ENCODE measurements at places on chromosomes 11 and 22. TPM values are rescaled to one million over a fixed set of nuclear protein-coding genes. Genes with fewer than 3 reads are reported as not detected.

- DNase-seq, result no peak
- no peaks in the 10 kb centered on the region for H3K4me1 ChIP-seq
These were observed 35.4 kb downstream of the PAK1 start for GRCh38 chr11:77438487-77438886.

GRCh38 chr11:131770801-131771200 lies 400.4 kb downstream of the NTM start:
- H3K4me3 ChIP-seq, result no peak overlapping the region
- H3K4me1 ChIP-seq, result peaks cover 9% of the 10 kb centered on the region
- DNase-seq, result no peak
- no peaks in the 10 kb centered on the region for H3K36me3 ChIP-seq
- H3K27me3 ChIP-seq, result no peaks in the 10 kb centered on the region

DNA sequence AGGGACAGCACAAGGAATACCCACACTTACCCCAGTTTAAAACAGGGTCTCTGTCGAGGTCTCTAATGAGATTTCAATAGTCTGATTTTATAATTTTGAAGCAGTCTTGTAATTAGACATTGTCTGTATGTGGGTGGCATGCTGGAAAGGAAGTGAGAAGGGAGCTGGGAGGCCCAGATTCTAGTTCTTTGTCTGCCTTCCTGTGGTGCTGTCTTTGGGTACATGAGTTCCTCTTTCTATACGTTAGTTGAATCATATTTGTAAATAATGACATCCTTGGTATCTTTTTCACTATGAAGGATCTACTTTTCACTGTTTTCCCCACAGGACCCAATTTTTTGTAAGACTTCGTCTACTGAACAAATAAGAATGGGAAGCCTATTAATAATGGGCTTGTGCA lies 42.0 kb upstream of the TENM4 start:
- H3K27ac ChIP-seq, result no peak overlapping the region
- H3K36me3 ChIP-seq, result no peaks in the 10 kb centered on the region
- no peak overlapping the region for H3K4me3 ChIP-seq
- no peak for DNase-seq
- H3K4me1 ChIP-seq, result peaks cover 12% of the 10 kb centered on the region

DNA sequence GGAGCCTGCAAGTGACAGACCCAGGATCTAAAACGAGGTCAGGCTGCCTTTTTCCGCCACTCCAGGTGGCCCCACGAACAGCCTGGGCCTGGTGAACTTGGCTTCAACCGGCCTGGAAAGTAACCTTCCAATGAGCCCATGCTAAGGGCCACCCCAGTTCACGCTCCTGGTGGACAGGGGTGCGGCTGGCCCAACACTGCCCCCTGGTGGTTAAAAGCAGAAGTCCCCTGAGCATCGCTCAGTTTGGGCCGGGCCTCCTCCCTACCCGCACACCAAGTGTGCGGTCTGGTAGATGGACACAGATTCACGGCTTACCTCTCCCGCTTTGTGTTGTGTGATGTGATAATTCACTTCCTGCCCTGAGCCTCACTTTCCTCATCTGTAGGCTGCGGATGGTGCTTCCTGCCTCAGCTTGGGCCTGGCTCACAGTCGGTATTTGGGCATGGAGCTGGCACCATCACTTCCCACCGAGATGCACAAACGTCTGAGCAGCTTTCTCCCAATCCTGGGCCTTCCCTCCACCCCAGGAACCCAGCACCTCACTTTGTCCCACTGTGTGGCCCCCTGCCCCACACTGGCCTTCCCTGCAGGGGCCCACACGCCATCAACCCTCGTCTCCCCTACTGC lies 13.7 kb upstream of the SEC14L3 start:
- no peak overlapping the region for H3K27ac ChIP-seq
- no peak overlapping the region for H3K4me3 ChIP-seq
- H3K4me1 ChIP-seq, result no peaks in the 10 kb centered on the region

GRCh38 chr22:19495562-19496323 lies 16.0 kb downstream of the CDC45 start:
- no peaks in the 10 kb centered on the region for H3K36me3 ChIP-seq
- DNase-seq, result no peak
- H3K27me3 ChIP-seq, result no peaks in the 10 kb centered on the region
- H3K4me1 ChIP-seq, result no peaks in the 10 kb centered on the region

The HORMAD2 gene
- not detected for total RNA-seq
